ENCODE measurements at places on chromosomes 11 and 22. TPM values are rescaled to one million over a fixed set of nuclear protein-coding genes. Genes with fewer than 3 reads are reported as not detected.

DNA sequence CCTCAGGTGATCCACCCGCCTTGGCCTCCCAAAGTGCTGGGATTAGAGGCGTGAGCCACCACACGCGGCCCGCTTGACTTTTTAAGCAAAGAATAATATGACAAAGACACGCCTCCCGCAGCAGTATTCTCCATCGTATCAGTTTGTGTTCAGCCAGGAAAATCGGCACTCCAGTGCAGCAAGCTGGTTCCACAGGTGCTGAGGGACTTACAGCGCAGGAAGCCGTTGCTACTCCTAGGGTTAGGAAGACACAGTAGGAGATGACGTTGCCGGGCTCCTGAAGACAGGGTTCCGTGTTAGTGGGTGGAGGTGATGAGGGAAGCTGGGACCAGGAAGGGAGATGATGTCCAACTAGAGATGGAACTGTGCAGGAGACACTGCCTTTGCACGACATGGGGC is 65.8 kb upstream of the CECR2 start:
- H3K4me1 ChIP-seq: peaks cover 18% of the 10 kb centered on the region
- H3K27me3 ChIP-seq: no peaks in the 10 kb centered on the region
- DNase-seq: no peak
- peak overlapping the region; percentile 51 for H3K27ac ChIP-seq

DNA sequence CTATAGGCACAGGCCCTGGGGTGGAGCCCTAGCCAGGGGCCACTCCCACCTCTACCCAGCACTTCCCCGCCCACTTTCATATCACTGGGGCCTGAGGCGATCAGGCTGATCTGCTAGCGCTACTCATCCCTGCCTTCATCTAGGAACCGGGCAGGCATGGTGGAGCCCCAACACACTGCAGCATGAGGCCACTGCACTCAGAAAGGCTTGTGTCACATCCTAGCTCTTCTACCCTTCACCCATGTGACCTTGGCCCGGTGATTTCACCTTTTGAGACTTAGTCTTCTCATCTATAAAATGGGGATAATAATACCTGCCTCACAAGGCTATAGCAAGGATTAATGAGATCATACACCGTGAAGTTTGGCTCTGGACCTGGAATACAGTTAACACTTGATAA is 18.1 kb upstream of the GDPD5 start:
- no peak for DNase-seq
- peaks cover 12% of the 10 kb centered on the region for H3K27me3 ChIP-seq
- H3K27ac ChIP-seq: no peak overlapping the region

GRCh38 chr11:112541140-112542046 is 280.7 kb upstream of the PLET1 start:
- no peak overlapping the region for H3K4me3 ChIP-seq
- no peak for DNase-seq
- H3K36me3 ChIP-seq: no peaks in the 10 kb centered on the region
- no peaks in the 10 kb centered on the region for H3K4me1 ChIP-seq
- H3K27me3 ChIP-seq: peaks cover 2% of the 10 kb centered on the region

Gene LSP1
- total RNA-seq: 477 TPM

- H3K27me3 ChIP-seq: peaks cover 1% of the 10 kb centered on the region
- no peak for DNase-seq
- no peaks in the 10 kb centered on the region for H3K4me1 ChIP-seq
Measured at GRCh38 chr11:113112307-113112706, 151.1 kb downstream of the NCAM1 start.

GRCh38 chr11:73804712-73805111 is 17.0 kb downstream of the MRPL48 start:
- peak overlapping the region; percentile 36 for H3K27ac ChIP-seq
- no peaks in the 10 kb centered on the region for H3K4me1 ChIP-seq
- peaks cover 14% of the 10 kb centered on the region for H3K36me3 ChIP-seq
- H3K27me3 ChIP-seq: no peaks in the 10 kb centered on the region
- H3K4me3 ChIP-seq: no peak overlapping the region

DNA sequence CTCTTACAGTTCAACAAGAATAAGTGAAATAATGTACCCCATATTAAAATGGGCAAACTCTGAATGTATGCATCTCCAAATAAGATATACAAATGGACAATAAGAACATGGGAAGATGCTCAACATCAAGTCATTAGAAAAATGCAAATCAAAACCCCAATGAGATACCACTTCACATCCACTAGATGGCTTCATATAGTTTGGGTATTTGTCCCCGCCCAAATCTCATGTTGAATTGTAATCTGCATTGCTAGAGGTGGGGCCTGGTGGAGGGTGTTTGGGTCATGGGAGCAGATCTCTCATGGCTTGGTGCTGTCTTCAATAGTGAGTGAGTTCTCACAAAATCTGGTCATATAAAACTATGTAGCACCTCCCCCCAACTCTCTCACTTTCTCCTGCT is 5.7 kb downstream of the MPZL2 start:
- DNase-seq: peak; percentile 42
- peaks cover 56% of the 10 kb centered on the region for H3K4me1 ChIP-seq
- no peak overlapping the region for H3K27ac ChIP-seq
- no peak overlapping the region for H3K4me3 ChIP-seq

GRCh38 chr11:27087432-27087831 is 46.8 kb downstream of the BBOX1 start:
- no peaks in the 10 kb centered on the region for H3K4me1 ChIP-seq
- no peak overlapping the region for H3K4me3 ChIP-seq
- H3K27me3 ChIP-seq: no peaks in the 10 kb centered on the region
- H3K36me3 ChIP-seq: no peaks in the 10 kb centered on the region
- H3K27ac ChIP-seq: no peak overlapping the region

DNA sequence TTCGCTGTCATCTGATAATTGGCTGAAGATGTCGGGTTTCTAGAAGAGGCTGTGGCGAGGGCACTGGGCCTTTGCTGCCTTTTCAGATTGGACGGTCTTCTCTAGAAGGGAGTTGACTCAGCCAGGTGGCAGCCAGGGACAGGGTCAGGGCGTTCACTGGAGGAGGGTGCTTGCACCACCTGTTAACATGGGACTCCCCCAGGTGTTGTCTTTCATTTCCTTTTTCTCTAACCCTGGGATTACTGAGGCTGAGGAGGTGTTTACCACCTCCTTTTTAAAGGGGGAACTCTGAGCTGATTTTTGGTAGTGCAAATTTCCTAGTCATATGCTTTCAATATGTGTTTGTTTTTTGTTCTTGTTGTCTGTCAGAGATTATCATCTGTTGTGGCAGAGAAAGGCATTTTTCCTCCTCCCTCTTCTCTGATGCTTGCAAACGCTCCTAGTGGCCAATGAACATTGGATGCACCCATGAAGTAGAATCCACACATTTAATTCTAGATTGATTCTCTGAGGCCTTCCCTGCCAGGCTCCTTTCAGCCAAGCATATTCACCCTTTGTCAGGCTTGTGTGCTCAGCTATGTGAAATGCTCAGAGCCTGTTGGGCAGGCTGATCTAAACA is 54.1 kb downstream of the LDLRAD3 start:
- DNase-seq: no peak
- peaks cover 20% of the 10 kb centered on the region for H3K4me1 ChIP-seq
- no peak overlapping the region for H3K27ac ChIP-seq

Gene CSF2RB
- 1.4 TPM for total RNA-seq

Gene GRIA4
- total RNA-seq: not detected

DNA sequence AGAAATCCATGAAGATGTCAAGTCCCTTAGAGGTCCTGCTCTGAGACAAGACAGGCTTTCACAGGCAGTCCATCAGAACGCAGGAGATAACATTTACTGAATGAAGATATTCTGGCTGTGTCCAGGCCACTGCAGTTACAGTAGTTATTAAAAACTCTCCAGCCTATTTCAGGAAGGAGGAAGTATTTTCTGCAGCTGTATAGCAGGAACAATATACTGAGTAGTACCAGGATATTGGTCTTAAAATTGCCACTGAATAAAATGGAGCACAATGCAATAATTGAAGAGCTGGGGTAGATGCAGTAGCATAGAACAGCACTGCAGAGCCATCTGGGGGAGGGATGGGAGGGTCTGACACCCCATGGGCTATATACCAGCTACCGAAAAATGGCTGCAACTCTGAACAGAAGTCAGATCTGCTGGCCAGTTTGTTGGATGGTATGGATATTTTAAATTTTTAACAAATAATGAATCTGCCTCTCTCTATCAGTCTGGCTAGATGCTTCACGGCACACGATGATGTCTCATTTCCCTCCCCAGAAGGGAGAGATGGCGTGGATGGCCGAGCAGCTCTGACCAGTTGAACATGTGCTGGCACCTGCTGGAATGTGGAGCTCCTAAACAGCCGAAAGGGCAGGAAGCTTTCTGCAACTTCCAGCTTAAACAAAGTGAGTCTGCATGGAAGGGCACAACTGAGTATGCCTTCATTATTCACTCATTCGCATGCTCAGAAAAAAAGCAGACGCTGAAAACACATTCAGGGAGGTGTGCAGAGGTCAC is 342.1 kb upstream of the SYN3 start:
- no peaks in the 10 kb centered on the region for H3K4me1 ChIP-seq
- H3K27me3 ChIP-seq: no peaks in the 10 kb centered on the region
- DNase-seq: no peak
- no peak overlapping the region for H3K4me3 ChIP-seq
- no peak overlapping the region for H3K27ac ChIP-seq

Gene CLDN5
- not detected for total RNA-seq

- no peaks in the 10 kb centered on the region for H3K36me3 ChIP-seq
- no peak overlapping the region for H3K4me3 ChIP-seq
- no peak for DNase-seq
- no peak overlapping the region for H3K27ac ChIP-seq
- H3K27me3 ChIP-seq: peaks cover 2% of the 10 kb centered on the region
- peaks cover 12% of the 10 kb centered on the region for H3K4me1 ChIP-seq
Measured at GRCh38 chr22:24587251-24587650, 5.6 kb downstream of the LRRC75B start.

DNA sequence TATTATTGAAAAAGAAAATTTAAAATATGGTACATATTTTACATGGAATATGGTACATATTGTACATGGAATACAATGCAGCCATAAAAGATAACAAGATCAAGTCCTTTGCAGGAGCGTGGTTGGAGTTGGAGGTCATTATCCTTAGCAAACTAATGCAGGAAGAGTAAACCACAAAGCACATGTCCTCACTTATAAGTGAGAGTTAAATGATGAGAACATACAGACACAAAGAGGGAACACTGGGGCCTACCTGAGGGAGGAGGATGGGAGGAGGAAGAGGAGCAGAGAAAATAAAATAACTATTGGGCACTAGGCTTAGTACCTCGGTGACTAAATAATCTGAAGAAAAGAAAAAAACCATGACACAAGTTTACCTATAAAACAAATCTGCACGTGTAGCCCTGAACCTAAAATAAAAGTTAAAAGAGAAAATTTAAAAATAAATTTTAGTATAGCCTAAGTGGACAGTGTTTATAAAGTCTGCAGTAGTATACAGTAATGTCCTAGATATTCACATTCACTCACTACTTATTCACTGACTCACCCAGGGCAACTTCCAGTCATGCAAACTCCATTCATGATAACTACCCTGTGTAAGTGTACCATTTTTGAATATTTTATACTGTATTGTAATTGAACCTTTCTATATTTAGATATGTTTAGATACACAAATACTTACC is 204.4 kb downstream of the FAM76B start:
- no peak for DNase-seq
- H3K4me1 ChIP-seq: peaks cover 2% of the 10 kb centered on the region
- no peaks in the 10 kb centered on the region for H3K36me3 ChIP-seq
- H3K27me3 ChIP-seq: no peaks in the 10 kb centered on the region
- H3K4me3 ChIP-seq: no peak overlapping the region

DNA sequence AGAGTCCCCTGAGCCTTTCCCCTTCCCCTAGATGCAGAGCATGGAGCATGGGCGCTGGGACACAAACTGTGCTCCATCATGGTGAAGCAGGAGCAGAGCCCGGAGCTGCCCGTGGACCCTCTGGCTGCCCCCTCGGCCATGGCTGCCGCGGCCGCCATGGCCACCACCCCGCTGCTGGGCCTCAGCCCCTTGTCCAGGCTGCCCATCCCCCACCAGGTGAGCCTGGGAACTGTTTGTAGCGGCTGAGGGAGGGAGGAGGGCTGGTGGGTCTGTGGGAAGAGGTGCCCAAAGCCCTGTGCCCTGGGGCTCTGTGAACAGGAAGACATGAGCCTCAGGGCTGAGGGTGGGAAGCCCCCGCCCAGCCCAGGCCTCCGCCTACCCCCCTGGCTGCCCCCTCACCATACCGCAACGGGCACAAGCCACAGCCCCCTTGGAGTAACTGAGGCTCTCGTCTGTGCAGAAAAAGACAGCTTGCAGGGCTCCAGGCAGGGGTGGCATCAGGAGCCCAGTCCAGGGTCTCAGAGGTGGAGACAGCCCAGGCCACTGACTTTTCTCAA is 30.4 kb downstream of the CREB3L1 start:
- no peak for DNase-seq
- peaks cover 3% of the 10 kb centered on the region for H3K27me3 ChIP-seq
- no peak overlapping the region for H3K4me3 ChIP-seq
- H3K36me3 ChIP-seq: no peaks in the 10 kb centered on the region

GRCh38 chr11:134705858-134706257 is 293.8 kb upstream of the B3GAT1 start:
- no peak overlapping the region for H3K27ac ChIP-seq
- H3K36me3 ChIP-seq: no peaks in the 10 kb centered on the region
- H3K4me3 ChIP-seq: no peak overlapping the region
- DNase-seq: no peak
